ENCODE measurements at places on chromosomes 2 and 18.

- DNase-seq: no peak
Observed at GRCh38 chr2:56021579-56021978, 98.0 kb upstream of the EFEMP1 start.

- DNase-seq: peak; percentile 10
Observed at GRCh38 chr2:21220930-21221329, 97.2 kb downstream of the TDRD15 start.

DNA sequence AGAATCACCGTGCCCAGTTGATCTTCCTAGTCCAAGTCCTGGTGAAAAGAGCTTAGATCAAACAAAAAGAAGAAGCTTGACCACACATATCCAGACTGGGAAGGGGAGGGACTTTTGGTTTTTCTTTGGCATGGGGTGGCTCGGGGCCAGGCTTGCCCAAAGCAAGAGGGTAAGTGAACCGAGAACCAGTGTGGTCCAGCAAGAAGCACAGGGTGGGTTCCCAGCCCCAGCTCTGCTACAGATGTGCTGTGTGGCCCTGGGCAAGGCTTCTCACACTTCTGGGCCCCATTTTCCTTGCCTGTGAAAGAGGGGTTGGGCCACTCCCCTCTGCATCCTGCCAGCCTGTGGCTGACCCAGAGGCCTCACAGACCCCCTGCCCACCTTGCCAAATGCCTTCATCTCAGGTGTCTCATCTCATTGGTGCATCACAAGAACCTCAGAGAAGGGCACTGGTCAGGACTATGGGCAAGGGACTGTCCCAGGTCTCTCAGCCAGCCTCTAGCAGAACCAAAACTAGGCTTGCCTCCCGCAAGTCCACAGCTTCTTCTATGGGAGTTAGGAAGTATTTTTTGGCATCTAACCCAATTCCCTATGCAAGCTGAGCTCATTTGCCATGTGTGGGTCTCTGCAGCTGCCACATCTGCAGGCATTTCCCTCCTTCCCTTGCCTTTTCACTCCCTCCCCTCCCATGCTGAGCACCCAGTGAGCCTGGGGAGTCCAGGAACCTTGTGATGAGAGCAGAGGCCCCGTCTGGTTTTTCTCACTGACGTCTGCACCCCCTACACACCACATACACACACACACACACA is 6.9 kb downstream of the ATP6V1B1 start:
- no peak for DNase-seq

DNA sequence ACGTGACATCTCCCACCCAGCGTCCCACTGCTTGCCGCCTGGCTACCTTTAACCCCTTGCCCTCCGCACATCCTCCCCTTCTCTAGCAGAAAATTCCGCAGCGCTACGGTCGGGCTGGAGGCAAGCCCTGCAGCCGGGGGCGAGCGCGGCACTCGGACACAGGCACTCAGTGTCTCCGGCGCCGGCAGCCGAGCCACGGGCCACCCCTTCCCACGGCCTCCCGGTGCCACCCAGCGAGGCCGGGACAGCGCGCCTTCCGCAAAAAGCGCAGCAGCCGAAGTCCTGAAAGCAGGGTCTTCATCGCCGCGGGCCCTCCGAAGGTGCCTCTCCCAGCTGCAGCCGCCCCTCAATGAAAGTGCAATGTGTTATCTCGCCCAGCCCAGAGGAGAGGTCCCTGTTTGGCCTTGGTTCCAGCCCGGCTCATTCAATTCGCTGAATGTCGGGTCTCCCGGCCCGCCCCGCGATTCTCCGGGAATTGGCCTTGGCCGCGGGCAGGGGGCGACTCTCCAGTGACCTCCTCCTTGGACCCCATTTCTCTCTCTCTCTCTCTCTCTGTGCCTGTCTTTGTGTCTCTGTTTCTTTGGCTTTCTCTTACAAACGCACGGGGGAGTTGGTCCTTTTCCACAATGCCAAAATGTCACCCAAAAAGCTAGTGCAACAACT is 1.1 kb downstream of the DLGAP1 start:
- no peak for DNase-seq

DNA sequence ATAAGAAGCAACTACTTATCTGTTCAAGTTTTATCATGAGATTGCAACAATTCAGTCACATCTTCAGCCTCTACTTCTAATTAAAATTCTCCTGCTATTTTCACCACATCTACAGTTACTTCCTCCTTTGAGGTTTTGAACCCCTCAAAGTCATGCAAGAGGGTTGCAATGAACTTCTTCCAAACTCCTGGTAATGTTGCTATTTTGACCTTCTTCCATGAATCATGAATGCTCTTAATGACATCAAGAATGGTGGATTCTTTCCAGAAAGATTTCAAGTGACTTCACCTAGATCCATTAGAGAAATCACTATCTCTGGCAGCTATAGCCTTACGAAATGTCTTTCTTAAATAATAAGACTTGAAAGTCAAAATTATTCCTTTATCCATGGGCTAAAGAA is 1052.8 kb upstream of the NRXN1 start:
- no peak for DNase-seq

DNA sequence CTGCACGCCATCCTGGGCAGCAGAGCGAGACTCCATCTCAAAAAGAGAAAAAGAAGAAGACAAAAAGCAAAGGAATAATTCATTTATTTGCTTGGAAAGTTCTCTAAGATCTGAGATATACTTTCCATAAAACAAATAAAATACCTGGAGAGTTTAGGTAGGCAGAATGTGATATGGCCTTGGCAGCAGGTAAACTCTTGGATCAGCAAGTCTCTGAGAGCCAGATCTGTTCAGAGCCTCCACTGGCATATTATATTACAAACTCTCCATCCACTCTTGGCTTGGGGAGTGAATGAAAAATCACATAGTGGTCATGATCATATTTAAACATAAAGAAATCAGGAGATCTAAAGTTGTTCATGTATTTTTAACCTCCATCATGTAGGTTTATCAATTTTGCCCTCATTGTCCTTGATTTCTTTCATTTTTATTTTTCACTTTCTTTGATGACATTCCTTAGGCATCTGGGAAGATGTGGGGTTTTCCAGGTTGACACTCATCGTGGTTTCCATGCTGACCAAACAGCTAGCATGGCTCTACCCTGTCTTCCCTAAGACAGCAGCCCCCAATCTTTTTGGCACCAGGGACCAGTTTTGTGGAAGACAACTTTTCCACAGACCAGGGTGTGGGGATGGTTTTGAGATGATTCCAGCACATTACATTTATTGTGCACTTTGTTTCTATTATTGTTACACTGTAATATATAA is 10.2 kb downstream of the LRRFIP1 start:
- no peak for DNase-seq

GRCh38 chr2:118013221-118013723 is 598 bp downstream of the CCDC93 start:
- peak; percentile 48 for DNase-seq

DNA sequence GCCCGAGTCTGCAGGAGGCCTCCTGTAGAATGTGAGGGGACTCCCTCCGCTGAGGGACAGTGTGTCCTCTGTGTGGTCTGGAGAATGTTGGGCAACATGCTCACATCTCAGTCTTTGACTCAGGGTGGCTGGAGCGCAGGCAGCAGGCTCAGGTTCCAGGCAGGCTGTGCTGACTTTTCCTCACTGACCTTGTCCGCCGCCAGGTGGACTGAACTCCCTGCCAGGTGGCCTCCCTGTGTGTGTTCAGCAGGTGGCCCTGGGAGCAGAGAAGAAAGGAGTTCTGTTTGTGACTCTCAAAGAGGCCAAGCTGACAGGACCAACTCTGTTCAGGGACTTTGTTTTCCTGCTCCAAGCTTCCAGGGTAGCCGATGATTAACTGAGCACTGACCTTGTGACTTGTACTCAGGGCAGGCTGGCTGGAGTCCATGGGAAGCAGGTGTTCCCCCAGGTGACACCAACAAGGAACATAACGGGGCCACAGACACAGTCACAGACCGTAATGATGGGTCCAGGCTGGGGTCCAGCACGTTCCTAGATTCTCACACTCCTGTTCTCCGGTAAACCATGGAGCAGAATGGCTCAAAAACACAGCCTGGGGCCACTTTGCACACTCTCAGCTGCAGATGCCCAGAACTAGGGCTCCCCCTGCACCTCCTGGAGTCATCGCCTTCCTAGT is 439.8 kb downstream of the RNF144A start:
- DNase-seq: no peak

DNA sequence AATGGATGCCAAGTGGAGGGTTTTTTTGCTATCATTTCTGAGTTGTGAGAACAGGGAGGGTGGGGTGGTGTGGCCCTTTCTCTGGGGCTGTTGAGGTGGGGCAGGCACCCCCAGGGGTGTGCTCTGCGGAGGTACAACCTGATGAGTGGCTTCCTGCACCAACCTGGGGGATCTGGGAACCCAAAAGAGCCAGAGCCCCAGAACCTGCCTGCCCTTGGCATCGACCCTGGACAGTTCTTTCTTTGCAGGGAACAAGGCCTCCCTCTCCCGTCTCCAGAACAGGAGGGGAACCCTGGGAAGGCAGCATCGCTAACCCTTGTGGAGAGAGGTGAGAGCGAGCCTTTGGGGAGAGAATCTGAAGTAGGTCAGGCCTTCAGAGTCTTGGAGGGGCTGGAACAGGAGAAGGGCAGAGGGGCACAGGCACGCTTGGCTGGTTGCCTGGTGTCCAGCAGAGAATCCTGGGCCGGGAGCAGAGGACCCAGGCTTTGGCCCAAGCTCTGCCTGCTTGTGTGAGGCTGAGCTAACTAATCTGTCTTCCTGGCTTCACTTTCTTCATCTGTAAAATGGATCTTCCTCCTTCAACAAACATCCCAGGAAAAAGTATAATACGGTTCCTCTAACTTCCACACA is 84.9 kb downstream of the RHOB start:
- DNase-seq: no peak

DNA sequence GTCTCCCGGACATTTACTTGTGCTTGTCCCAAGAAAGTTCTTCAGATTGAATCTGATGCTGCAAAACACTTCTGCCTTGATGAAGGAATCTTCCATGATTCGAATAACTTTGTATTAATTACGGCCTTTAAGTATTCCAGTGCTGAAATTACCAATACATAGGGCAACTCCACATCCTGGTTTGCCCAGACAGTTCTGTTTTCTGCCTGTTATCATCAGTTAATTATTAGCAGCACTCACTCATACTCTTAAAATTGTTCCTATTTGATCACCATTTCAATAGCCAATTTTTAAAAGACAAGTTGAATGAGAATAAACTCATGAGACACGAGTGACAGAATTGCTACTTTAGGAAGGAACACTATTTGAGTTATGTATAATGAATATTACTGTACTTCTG is 620.7 kb upstream of the ZEB2 start:
- DNase-seq: no peak

- peak; percentile 71 for DNase-seq
Observed at GRCh38 chr2:218371983-218372350, 10.1 kb upstream of the SLC11A1 start.

GRCh38 chr2:6459138-6459537 is 406.6 kb downstream of the CMPK2 start:
- no peak for DNase-seq
